Ascending aorta (tissue), 2 donors: ENCODE measurements at places on chromosomes 1 and 21.

DNA sequence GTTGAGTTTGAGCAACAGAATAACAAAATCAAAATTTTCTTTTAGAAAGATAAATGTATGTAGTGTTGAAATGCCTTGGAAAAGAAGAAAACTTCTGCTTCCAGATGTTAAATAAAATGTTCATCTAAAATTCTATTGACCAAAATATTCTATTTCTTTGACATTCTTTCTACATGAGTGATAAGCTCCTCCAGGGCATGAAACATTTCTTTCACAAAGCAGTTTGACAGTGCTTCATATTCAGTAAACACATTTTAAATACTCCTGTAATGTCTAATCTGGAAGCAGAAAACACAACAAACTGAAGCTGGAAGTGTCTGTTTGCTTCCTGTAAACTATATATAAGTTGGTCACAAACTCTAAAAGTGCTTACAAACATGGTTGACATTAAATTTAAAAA is 61.5 kb downstream of the RGS21 start:
- DNase-seq: no peak

DNA sequence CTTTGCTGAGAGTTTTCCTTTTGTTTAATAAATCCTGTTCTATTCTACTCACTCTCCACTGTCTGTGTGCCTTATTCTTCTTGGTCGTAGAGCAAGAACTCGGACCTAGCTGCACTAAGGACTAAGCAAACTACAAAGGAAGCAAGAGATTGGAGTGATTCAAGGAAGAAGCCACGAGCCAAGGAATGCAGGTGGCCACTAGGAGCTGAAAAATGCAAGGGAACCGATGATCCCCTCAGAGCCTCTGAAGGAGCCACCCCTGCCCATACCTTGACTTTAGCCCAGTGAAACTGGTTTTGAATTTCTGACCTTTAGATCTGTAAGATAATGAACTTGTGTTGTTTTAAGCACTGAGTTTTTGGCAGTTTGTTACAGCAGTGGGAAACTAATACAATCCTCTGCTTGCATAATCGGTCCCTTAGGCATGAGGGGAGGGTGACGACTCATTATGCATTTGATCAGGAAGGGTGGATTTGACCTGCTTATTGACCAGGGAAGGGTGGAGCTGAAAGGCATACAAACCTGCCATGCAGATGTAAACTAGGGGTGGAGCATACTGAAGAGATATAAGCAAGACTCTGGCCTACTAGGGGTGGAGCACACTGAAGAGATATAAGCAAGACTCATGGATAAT is 6.2 kb upstream of the CA6 start:
- DNase-seq: no peak

- no peak for DNase-seq
Observed at GRCh38 chr1:2383576-2383975, 7.8 kb downstream of the MORN1 start.

DNA sequence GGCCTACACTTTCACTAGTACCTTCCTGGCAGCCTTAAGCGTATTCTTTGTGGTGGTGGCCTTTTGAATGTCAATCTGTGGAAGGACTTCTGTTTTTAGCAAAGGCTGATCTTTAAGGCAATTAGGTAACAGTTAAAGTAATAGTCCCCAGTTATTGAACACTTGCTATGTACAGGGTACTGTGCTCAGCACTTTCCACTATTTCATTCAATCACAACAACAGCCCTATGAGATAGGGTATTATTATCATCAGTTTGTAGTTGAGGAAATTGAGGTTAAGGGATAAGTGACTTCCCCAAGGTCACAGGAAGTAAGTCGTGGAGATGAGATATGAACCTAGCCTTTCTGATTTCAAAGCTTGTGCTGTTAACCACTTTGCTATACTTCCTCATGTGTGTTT is 185.7 kb downstream of the ST6GALNAC3 start:
- no peak for DNase-seq

DNA sequence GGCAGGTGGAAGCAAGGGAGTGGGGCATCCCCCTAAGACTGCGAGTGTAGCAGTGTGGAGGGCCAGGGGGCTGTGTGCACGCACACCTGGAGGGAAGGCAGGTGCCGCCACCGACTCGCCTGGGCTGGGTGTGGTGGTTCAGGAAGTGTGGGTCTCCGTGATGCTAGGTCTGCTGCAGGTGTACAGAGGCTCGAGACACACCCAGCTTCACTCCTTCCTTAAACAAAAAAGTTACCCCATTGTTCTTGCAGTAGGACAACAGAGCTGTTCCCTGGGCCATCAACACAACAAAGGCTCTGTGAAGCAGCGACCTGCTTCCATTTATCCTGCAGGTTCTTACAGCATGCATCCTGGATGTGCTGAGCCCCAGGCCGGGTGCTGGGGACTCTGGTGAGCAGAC is 100.4 kb upstream of the TMEM51 start:
- DNase-seq: no peak

- no peak for DNase-seq
Observed at GRCh38 chr1:87140831-87141540, 187.7 kb upstream of the LMO4 start.

DNA sequence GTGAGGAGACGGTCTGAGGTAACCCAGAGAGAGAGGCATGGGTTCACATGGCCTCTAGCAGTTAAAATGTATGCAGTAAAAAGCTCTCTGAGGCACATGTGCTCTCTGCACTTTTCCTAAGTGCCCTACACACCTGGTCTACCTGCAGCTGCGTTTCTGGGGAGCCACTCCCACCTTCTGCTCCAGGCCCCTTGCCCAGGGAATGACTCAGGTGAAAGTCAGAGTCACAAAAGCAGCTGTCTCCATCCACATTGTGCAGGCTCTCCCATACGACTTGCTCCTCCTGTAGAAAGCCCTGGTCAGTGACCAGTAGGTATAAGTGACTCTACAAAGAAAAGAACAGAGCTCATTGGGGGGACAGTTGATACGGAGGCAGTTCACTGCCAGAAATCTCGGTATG is 8.8 kb downstream of the MINDY1 start:
- no peak for DNase-seq
